ENCODE measurements at places on chromosomes 6 and 20.

DNA sequence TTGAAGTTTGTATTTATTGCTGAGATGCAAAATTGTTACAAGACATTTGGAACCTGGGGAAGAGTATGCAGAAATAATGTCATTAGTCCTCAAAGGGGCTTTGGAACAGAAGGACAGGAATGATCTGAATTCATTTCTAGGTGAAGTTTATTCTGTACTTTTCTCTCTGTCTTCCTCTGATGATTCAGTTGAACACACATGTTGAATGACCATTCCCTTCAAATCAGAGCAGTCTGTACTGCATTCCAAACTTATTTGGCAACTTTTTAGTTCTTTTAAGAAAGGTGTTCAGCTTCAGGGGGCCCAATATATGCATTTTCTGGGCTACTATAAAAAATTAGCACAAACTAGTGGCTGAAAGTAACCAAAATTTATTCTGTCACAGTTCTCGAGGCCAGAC lies 213.9 kb upstream of the LAMP5 start:
- no peak for DNase-seq

GRCh38 chr6:44661221-44662008 lies 273.9 kb downstream of the CDC5L start:
- no peak for DNase-seq

- DNase-seq: peak; percentile 70
Measured at GRCh38 chr20:47205577-47206123, 150.8 kb downstream of the ZMYND8 start.

DNA sequence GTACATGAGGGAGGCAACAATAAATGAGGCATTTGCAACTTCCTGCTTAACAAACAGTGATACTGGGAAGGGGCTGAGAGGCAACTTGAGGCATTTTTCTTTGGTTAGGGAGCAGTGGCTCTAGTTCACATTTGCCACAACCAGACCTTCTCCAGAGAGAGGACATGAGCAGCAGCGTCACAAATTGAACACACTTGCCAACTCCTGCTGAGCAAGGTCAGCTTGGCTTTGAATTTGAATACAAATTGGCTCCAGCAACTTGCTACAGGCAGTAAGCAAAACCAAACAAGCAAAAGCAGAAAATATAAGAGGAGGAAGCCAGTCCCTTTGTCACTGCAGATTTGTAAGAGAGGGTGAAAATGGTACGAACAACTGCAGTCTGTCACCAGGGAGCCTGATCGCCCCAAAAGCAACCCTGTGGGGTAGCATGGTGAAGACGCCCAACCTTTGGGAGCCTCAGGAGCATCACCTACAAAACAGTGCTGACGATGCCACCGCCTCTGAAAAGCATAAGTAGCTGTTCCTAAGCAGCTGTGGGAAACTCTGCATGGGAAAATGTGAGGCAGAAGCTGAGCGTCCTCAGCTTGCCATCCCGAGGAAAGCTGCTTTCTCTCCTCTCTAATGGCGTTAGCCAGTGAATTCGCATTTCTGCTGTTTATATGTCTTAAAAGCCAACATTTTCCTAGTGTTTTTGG lies 378.7 kb downstream of the RNGTT start:
- DNase-seq: no peak

GRCh38 chr20:40868551-40869217 lies 159.9 kb upstream of the TOP1 start:
- no peak for DNase-seq

Measured in sigmoid colon (tissue), 7 donors.